ENCODE measurements at places on chromosomes 3 and 15.

DNA sequence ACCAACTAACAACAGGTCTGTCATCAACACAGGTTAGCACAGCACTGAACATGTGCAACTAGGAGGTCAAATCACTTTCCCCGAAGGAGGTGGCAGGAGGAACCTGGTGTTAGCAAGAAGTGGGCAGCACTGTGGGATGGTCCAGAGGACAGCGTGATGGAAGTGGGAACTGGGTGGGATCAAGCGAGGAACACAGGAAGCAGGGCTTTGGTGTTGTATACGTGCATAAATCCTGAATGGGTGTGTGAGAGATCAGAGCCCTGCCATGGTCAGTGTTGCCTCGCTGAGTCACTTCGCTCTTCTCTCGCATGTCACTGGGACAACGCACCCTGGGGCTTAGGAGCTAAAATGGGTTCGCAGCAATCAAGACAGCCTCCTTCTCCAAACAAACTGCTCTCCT, 62.1 kb downstream of the MOBP start:
- DNase-seq = no peak

DNA sequence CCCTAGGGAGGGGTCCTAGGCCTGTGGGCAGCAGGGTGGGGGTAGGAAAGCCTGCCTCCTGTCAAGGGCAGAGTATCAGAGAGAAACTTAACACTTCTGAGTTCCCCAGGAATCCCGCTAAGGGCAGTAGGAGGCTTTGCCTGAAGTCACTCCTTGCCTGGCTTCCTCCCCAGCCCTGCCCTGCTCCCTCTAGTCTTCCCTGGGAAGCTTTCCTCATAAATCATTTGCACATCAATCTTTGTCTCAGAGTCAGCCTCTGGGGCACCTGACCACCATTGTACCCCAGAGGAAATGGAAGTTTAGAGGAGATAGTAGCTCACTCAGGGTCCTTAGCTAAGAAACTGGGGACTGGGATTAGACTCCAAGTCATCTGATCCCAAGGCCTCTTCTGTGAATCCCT, 129.4 kb upstream of the TLE3 start:
- no peak for DNase-seq

GRCh38 chr3:12916159-12916558, 74.8 kb upstream of the RPL32 start:
- DNase-seq = peak; percentile 11

DNA sequence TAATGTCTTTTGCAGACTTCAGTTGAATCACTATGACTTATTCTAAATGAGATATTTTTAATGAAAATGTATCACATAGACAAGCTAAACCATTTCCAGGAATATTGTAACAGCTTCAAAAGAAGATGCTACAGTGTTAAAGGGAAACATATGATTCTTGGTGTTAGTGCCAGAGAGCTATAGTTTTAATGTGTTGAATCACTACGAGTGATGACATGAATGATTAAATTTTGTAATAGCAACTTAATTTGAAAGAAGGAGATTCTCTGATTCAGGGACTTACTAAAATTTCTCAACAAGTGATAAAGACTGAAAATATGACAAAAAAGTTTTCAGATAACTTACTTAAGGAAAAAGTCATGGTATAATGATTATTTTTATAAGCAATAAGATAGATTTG, 267.3 kb upstream of the SLITRK3 start:
- DNase-seq = no peak

DNA sequence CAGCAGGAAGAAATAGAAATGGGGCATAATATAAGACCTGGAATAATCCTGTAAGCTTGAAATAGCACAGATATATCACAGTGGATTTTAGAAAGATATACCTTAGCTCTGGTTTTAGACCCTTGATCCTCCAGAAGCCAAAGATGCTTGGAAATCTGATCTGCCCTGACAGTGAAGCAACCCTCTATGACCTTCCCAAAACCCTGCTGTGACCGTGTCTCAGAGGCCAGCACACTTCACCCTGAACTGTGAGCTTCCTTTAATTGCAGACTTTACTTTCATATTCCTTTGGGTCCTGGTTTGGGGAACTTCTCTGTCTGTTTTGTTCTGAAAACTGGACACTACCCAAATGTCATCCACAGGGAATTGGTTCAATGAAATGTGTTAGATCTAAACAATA, 13.0 kb downstream of the MECOM start:
- no peak for DNase-seq

GRCh38 chr3:11913316-11913715, 66.6 kb upstream of the TAMM41 start:
- no peak for DNase-seq

DNA sequence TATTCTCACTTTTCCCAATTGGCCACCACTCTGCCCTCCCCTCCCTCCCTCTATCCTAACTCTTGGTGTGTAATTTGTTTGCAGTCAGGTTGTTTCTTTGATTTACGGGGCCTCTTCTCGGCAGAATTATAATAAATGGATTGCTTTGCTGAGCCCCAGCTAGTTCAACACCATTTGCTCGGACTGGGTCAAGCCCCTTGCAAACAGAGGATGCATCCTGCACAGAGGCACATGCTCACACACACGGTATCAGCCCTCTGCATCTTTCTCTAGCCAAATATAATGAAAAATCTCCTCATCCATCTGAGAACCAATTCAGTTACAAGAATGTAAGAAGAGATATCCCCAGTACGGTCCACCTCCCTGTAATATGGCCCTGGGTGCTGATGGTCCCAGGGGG, 97.7 kb downstream of the EPHB1 start:
- no peak for DNase-seq

- peak; percentile 33 for DNase-seq
Measured at GRCh38 chr3:67635257-67635656, 19.2 kb downstream of the SUCLG2 start.

- DNase-seq = no peak
Measured at GRCh38 chr3:3821777-3822176, 22.5 kb downstream of the LRRN1 start.

- DNase-seq = no peak
Measured at GRCh38 chr3:47984075-47984728, 32.0 kb downstream of the MAP4 start.

DNA sequence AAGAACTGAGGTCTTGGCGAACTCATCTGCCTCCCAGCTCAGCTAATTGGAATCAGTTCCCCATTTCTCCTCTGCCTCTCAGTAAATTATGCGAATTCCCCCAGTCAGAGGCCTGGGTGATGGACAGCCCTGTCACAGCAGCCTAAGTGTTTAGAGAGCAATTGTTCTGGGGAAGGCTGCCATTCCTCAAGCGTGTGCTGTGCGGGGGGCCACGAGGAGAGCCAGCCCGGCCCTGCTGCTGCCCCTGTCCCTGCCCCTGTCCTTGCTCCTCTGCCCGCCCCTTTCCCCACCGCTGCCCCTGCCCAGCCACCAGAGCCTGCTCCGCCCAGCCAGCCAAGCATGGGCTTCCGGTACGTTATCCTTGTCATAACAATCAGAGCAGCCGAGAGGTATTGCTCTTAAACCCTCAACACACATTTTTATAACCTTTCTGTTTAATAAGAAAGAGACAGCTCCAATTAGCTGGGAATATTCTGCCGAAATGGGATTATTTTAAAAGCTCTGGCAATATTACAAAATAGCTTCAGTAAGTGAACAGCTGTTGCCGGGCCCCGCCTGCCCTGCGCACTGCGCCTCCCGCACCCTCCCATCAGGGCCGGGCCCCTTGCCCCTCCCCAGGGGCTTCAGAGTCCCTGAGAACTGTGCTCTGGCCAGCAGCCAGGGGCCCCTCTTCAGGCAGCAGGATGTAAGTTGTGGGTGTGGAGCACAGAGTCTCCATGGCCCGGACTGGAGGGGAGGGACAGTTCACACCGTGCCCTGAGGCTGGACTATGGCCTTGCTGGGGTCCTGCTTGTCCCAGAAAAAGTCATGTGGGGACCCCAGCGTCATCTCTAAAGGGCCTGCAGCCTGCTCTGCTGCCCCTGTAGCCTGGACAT, 12.4 kb upstream of the CACNA2D2 start:
- no peak for DNase-seq

DNA sequence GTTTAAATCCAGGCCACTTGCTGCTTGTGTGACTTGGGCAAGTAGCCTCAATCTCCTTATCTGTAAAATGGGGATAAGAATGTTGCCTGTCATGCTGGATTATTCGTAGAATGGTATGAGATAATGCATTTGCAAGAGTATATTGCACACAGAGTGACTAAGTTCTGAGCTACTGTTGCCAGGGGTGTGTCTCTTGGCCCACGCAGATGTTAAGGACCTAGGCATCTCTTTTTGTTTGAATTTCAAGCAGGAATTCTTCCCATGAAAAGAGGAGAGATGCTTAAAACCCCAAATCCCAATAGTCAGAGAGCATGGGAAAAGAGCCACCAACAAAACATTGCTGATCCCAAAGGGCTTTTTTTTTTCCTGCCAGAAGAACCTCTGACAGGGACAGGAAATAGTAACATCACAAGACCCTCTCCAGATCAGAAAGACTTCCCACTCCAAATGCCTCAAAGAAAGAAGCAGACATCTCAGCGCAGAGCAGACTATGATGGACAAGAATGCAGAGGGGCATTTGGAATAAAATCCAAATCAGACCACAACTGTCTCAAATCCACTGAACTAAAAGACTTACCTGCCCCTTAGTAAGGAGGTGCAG, 90.5 kb downstream of the MRPL46 start:
- DNase-seq = no peak

DNA sequence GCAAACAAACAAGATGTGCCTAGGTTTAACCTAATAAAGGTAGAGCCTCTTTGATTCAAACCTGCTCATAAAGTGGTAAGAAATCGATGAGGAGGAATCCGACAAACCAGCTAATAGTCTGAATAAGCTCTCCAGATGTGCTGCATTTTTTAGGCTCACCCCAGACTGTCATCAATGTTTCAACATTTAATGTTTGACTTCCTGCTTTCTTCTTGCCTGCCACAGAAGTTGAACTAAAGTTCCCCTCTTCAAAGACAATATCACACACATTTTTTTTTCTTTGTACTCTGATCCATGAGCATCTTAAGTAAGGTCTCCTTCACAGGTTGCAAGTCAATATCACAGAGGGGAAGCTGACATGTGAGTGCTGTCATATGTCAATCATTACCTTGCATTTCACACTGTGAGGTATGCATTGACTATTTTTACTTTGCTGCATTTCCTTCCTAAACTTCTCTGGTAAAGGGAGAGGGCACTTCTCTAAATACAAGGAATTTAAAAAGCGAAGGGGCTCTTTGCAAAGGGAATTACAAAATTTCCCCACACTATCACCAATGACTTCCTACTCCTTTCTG, 172.3 kb upstream of the MCTP2 start:
- DNase-seq = no peak

- no peak for DNase-seq
Measured at GRCh38 chr3:171237009-171237385, 210.5 kb upstream of the SLC2A2 start.

DNA sequence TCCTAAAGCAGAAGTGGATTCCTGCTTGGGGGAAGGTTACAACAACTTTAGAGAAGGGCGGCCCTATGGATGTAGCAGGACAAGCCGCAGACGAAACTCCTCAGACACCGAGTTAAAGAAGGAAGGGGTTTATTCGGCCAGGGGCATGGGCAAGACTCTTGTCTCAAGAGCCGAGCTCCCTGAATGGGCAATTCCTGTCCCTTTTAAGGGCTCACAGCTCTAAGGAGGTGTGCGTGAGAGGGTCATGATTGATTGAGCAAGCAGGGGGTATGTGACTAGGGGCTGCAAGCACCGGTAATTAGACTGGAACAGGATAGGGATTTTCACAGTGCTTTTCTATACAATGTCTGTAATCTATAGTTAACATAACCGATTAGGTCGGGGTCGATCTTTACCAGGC, 879 bp upstream of the PDHB start:
- no peak for DNase-seq

DNA sequence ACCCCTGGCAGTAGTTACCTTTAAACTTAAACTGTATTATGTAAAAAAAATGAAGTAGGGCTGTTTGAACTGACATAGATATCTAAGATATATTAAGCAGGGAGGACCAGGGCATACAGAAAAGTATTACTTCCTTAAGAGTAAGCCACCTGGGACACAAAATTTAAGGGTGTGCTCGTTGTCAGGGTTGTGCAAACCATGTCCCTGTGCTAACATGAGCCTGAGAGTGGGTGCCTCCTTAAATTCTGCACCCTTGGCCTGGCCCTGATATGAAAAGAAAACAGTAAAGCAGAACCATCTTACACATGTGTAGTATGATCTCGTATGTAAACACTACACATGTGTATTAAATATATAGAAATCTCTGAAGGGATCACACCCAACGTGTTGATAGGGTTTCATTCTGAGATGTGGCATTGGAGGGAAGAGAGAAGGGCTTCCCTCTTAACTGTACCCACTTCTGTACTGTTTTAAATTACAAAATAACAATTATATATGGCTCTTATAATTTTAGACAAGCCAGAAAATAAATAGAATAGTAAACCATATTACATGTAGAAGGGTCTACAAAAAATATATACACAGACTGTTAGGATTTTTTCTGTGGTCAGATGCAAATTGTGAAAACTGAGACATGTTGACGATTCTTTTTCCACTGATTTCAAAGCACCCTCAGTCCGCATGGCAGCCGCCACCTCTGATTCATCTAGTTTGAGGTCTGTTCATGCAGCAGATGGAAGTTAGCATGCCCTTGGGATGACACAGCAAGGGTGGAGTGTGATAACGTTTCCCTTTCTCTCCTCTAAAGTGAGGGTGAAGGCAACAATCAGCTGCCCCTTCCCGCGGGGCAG, 400.8 kb upstream of the PROK2 start:
- peak; percentile 31 for DNase-seq

- DNase-seq = no peak
Measured at GRCh38 chr3:69250014-69250413, 127.6 kb upstream of the LMOD3 start.

DNA sequence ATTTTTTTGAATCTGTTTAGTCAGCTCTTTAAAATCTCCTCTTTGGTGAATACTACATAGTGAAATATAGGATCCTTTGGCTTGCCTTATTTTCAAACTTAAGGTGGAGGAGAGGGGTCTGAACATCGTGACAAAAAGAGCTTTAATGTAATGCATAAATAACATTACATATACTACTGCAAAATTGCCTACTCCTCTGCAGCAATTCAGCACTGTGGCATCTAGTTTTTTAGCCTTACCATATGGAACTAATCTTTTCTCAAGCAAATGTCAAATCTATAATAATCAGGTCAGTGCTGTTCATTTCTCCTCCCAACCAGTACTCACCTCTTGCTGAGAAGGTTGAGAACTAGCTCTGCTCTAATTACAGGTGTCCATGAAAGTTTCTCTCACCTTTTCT, 394.0 kb upstream of the CDIN1 start:
- no peak for DNase-seq

- no peak for DNase-seq
Measured at GRCh38 chr3:29011441-29011840, 269.4 kb upstream of the RBMS3 start.

- DNase-seq = no peak
Measured at GRCh38 chr3:173865900-173866498, 468.5 kb downstream of the NLGN1 start.

GRCh38 chr3:46865546-46865945, 2.3 kb upstream of the MYL3 start:
- no peak for DNase-seq

All from activated CD4-positive, alpha-beta T cell treated with anti-CD3 and anti-CD28 coated beads, Interleukin-2, Interleukin-4, amounts not matched to agents 100 ng/mL and 50 ng/mL, durations not matched to agents 16 hours and 8 hours (primary cell).